Esophagus mucosa (tissue), 1 donor: ENCODE measurements at places on chromosomes 4 and X. TPM values are rescaled to one million over a fixed set of nuclear protein-coding genes. Genes with fewer than 3 reads are reported as not detected.

PAGE4 gene
- total RNA-seq: not detected

MSX1 gene
- total RNA-seq: 0.36 TPM

RENBP gene
- 0.52 TPM for total RNA-seq

PRR32 gene
- not detected for total RNA-seq

DNA sequence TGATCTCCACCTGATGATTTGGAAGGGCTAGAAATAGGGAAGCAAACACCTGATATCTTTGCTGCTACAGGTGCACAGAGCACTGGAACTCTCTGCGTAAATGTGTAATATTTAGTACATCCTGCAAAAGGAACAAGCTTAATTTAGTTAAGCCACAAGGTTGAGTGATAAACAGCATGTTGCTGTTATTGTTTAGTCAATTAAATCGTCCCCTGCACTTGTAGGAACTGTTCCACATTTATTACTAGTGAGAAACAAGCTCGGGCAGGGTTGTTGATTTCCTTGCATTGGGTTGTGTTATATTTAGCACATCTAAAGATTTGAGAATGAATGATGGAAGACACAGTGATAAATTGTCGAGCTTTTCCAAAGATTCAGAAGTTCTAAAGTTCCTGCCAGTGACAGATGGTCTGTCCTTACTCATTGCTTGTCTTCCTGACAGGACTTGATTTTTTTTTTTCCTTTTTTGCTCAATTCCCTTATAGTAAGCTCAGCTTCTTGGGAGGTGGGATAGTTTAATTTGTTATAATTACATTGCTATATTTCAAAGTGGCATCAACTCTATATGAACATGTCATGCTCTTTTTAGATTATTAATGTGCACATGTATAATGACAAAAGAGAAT is 627.0 kb upstream of the ATOH1 start:
- no peak for ATAC-seq

DNA sequence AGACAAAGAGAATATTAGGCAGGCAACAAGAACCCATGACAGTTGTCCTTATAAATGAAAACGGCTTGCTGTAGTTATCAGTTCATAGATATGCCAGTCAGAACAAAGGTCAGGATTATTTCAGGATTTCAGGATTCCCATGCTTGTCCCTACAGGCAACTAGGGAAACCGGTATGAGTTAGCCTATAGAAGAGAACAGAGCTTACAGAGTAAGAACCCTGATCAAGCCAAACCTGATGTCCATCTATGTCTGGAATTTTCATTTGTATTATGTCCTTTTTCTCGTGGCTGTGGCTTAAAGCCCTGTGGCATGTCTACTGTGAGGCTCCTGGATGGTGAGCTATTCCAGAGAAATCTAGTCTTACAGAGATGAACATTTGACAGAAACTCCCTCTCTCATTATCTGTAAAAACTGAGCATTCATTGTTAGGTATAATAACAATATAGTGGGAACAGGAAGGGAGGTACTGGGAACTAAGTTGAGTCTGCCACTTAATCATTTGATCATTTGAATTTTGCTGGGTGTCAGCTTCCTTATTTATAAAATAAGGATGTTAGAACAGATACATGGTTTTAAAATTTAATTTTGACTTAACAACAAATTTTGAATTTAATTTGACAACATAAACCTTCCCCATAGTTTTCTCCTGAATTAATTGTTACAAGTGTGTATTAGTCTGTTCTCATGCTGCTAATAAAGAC is 129.5 kb upstream of the KLF3 start:
- ATAC-seq: peak; percentile 58

DNA sequence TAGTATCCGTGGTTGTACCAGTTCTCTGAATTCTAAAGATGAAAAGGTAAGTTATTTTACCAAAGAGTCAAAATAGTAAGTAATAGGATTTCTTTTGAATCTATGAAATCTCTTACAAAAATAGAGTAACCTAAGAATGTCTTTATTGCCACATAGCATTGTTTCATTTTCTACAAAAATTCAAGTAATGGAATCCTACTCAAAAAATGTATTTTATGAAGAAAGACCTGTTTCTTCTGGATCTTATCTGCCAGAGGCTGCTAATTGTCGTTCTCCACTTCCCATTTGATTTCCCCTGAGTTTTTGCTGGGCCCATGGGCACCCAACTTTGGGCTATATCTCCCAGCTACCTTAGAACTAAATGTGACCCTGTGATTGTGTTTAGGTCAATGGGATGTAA is 3.2 kb upstream of the OTUD4 start:
- ATAC-seq: no peak

DNA sequence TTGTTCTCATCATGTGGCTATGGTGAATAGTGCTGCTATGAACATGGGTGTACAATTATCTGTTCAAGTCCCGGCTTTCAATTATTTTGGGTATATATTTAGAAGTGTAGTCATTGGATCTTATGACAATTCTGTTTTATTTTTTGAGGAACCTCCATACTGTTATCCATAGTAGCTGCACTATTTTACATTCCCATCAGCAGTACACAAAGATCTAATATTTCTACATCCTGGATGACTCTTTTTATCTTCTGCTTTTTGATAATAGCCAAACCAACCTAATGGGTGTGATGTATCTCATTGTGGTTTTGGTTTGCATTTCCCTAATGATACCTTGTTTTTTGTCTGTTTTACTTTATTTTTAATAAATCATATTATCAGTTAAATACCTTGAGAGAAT is 12.9 kb upstream of the IL13RA1 start:
- no peak for ATAC-seq

- no peak for ATAC-seq
Observed at GRCh38 chrX:68868316-68868715, 39.5 kb downstream of the EFNB1 start.

GRCh38 chr4:75232546-75232945 is 281.7 kb downstream of the RCHY1 start:
- ATAC-seq: no peak

- ATAC-seq: peak; percentile 98
Observed at GRCh38 chr4:156771171-156771837, 200.3 kb downstream of the PDGFC start.
